ENCODE measurements at places on chromosomes 13 and 19. TPM values are rescaled to one million over a fixed set of nuclear protein-coding genes. Genes with fewer than 3 reads are reported as not detected.

The ERICH6B gene
- not detected for total RNA-seq

The DOHH gene
- 17.4 TPM for total RNA-seq

The PBX4 gene
- total RNA-seq = 1.3 TPM

The SIRT2 gene
- total RNA-seq = 37.6 TPM

The S1PR2 gene
- total RNA-seq = 1.1 TPM

The ARHGAP33 gene
- 3.9 TPM for total RNA-seq

The NDUFB7 gene
- total RNA-seq = 176 TPM
